Fibroblast of upper back skin (primary cell): ENCODE measurements at places on chromosomes 11 and 22.

DNA sequence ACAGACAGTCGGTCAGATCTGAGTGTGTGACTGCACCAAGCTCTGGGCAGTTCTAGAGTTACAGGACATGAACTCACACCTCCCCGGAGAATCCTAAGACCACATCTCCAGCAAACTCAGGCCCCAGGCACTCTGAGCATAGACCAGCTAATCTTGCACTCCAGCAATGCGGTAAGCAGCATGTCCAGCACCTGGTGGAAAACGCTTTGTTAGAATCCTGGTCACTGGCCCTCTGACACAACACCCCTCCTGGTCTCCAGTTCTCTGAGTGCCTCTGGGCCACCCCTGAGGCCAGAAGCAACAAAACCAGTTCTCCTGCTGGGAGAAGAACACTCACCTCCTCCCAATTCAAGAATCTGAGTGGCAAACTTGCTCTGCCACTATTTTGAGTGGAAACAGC, 82.7 kb upstream of the TMEM45B start:
- DNase-seq: no peak

DNA sequence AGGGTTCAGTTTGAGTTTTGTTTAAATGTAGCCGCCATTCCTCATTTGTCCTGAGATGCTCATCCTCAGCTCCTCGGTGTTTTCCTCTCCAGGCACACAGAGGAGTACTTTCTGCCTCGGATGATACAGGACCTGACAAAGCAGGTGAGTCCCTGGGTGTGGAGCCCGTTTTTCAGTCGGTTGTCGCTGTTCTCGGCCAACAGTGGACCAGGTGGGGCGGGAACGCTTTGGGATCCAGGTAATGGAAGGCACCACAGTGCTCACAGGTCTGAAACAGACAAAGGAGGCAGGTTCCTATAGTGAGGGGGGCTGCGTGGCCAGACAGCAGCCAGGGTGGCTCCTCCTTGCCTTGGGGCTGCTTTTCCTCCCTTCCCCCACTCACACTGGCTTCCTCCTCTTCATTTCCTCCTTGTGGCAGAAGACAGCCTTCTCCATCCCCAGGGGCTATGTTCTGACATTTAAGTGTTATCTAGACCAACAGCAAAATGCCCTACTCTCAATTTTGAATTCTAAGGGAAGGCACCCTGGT, 19.4 kb downstream of the NADSYN1 start:
- DNase-seq: no peak

DNA sequence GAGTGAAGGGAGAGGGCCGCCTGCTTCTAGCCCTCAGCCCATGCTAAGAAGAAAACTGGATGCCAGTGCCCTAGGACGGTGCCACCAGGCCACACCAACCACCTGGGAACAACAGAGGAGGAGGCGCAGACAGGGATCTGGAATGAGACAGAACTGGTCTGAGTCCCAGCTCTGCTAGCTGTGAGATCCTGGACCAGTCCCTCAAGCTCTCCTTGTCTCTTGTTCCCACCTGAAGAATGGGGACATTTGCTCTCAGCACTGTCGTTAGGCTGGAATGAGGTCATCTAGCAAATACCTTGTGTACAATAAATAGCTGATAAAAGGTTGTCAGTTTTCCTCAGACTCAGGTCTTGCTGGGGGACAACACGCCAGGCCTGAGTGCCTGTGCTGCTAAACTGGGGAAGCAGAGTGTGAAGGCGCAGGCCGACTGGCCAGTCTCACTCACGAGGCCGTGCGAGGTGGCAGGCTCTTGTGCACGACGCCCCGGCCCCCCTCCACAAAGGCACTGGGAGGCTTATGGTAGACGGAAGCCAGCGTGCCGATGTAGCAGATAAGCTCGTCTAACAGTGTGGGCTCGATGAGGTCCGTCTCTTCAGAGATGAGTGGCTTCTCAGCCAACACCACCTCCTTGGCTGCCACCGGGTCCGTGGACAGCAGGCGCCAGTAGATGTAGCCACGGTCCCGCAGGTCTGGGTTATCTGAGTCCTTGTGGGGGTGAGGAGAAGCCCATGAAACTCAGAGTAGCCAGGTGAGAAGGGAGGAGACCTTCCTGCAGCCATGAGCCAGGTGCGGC, 25.8 kb upstream of the RASL10A start:
- DNase-seq: no peak

DNA sequence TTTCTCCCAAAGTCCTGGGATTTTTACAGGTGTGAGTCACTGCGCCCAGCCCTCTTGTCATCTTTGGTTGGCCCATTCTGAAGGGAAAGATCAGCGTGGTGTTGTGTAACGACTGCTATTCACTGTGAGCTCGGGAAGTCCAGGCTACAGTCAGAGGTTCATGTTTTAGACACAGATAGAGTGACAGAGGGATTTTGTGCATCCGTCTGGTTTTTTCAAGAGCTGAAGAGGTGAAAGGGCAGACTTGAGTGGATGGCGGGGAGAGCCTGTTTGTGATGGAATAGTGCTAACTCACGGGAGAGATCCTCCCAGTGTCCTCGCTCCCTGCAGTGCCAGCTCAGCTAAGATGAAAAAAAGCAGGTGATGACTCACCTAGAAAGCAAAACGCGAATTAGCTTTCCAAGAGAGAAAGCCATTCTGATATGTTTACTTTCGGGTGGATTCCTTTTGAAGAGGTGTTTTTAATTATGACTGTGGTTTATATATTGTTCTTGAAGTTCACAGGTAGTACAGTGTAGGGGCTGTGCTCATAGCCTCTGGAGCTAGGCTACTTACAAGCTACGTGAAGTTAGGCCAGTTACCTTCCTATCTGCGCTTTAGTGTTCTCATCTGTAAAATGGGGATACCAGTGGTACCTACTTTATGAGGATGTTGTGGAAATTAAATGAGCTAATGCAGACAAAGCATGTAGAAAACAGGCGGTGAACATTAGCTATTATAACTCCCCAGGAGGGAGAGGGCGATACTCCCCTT, 67.2 kb downstream of the C11orf91 start:
- DNase-seq: peak; percentile 72

DNA sequence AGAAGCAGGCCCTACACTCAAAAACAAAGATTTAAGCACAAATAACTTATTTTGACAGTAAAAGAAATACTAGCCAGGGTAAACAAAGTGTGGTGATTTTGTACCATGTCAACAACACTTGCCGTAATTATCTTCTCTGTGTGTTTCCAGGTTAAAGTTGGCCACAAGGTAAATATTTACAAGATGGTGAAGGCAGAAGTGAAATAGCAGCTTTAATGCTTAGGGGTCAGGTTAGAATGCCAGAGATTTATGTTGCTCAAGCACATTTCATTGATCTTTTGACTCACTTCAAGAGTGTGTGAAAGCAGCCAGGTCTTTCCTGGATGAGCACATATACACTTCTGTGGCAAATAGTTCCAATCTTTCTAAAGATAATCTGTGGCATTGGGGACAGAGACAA, 270.2 kb upstream of the LUZP2 start:
- DNase-seq: no peak

DNA sequence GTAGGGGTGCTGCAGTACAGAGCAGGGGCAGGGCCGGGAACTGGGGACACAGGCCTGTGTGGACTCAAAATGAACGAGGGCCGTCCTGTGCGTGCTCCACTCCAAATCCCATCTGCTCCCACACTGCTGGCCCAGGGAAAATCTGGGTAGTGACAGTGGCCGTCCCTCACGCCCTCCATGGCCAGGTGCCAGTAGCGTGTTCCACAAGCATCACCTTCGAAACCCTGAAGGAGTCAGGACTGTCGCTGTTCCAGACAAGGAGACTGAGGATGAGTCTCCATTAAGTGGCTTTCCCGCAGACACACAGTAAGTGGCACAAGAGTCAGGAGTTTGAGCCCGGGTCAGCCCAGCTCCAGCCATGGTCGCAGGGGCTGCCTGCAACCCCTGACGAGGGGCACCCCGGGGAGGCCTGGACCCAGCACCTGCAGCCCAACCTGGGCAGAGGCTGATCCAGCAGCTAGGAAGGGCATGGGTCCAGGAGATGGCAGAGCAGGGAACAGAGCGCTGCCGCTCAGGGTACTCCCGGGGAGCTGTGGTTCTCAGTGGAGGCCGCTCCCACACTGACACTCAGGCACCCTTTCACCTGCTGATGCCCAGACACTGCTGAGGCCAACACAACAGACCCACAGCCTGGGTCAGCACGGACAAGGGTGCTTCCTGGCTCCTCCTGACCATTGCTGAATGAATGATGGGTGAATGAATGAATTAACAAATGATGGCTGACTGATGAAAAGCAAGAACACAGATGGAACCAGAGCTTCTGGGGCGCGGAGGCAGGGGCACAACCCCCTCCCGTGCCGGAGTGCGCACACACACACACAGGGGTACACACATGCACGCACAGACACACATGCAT, 35.3 kb downstream of the IGF2 start:
- DNase-seq: no peak

GRCh38 chr11:68009391-68010089, 587 bp upstream of the ALDH3B1 start:
- DNase-seq: peak; percentile 59

DNA sequence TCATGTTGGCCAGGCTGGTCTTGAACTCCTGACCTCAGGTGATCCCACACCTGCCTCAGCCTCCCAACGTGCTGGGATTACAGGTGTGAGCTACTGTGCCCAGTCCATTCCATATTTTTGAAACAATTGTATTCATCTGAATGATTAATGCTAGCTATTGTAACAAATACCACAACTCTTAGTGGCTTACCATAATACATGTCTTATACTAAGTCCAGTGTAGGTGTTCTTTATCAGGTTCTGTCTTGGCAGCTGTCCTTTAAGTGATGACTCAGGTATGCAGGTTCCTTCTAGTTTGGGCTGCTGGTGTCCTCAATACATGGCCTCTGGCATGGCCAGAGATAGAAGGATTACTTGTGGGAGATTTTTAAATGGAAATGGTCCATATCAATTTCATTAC, 39.0 kb downstream of the UVRAG start:
- no peak for DNase-seq

- DNase-seq: peak; percentile 37
These were observed 344.4 kb upstream of the CADM1 start for GRCh38 chr11:115848611-115849010.

DNA sequence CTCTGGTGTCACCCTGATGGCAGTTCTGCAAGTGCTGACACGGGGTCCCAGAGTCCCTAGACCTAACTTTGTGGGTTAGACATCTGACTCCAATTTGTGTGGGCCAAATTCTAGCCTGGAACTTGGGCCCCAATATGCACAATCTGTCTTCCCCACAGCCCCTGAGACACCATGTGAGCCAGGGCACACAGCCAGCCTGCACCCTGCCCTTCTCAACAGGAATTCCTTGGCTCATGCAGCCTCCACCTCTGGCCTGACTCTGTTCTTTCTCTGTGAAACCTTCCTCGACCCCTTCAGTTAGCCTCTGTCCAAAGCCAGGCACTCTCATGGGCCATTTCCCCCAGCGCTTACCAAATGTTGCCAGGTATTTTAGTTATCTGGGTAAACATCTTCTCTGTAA, 59.1 kb upstream of the POU2AF1 start:
- no peak for DNase-seq

DNA sequence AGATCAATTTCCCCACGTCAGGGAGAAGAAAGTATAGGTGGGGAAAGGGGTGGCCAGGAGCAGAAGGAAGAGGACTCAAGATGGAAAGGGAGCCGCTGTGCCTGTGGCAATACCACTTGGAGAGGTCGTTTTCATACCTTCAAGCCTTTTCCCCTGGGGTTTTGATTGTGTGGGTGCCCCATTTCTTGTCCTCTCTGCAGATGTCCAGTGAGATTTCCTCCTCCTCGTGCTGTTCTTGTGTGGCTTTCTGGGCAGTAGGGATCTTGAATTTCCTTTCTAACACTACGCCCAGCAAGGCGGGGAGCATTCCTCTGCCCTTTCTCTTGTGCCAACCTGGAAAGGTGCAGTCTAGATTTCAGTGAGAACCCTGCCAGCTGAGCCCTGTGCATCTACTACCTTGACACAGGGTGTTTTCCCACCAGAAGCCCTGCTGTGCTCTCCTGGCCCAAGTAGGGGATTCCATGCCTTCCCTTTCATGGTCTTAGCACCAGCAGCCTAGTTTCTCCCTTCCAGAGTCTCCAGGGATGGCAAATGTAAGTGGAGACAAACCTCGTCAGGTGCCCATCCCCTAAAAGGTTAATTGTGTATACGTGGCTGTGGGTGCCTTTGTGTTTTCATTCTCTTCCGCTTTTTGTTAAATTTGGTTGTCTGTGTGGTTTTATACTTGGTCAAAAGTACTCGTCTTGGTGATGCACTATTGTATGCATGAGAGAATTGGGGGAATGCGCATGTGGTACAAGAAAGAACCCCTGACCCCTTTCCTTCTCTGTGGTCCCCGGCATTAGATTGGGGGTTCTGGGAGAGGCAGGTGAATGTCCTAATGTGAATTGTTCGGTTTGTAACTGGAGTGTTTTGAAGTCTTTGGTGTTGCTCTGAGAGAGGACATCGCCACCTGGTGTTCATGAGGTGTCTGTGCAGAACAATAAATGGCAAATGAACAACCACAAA, 71.4 kb upstream of the MPEG1 start:
- DNase-seq: peak; percentile 38
